LHCN-M2 (cell line): ENCODE measurements at places on chromosomes 3 and 15.

- no peak for DNase-seq
These were observed 1371.6 kb upstream of the EPHA6 start for GRCh38 chr3:95442766-95443165.

- no peak for DNase-seq
These were observed 13.9 kb downstream of the PRR23E start for GRCh38 chr3:127206611-127207516.

DNA sequence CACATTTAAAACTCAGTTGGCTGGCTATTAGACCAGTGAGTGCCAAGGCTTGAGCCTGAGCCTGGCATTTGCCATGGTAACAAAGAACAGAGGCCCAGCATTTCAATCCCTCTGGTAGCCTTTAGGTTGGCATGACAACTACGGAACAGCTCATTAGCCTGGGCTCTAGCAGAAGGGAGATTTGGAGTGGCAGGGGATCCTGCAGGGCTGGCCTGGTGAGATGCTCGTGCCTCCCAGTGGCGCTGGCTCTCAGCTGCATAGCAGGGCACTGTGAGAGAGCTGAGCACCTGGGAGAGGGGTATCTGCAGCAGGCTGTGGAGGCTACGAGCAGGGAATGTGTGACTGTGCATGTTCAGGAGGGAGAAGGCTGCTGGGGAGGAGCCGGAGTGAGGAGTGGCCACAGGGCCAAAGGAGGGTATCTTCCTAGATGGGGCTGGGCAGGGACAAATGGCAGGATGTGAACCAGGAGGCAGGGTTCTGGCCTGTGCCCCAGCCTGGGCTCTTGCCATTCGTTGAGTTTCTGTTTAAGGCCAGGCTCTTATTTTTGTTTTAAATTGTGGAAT lies 5.6 kb upstream of the ABTB1 start:
- no peak for DNase-seq

- no peak for DNase-seq
These were observed 5.6 kb downstream of the SIAH2 start for GRCh38 chr3:150757364-150757763.

DNA sequence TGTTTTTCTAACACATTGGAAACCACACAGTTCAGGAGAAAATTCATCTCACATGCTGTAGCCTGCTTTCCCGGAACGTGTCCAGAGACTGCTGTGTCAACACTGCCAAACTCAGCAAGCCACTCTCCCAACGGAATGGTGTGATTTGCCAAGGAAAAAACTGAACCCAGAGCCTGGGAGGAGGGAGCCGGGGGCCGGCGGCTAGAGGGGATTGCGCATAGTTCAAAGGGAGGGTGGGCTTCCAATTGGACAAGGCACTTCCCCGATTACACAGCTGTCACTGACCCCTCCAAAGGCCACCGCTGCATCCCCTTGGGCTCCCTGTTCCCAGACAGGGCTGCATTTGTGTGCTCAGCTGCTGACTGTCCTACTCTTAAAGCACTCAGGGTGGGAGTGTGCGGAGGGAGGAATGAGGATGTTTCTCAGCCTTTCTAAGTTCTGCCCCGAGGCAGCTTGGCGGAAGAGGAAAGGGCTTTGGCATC lies 256.2 kb downstream of the ZNF621 start:
- peak; percentile 79 for DNase-seq

DNA sequence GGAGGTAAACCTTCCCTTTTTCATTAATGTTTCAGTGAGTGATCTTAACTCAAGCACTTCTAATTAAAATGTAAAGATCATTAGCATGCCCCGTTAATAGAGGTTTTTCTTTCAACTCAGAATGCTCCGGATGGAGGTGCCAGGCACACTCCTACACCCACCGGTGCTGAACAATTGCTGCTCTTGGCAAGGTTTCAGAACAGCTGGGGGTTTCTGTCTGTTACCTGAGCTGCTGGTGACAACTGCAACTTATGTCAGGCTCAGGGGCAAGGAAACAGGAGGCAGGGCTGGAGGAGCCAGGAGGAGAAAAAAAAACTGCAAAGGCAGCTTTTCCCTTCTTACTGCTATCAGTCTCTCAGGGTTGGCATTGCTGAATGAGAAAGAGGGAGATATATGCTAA lies 250.1 kb downstream of the DIPK2A start:
- DNase-seq: peak; percentile 31

GRCh38 chr15:99257107-99257750 lies 5.9 kb downstream of the LRRC28 start:
- no peak for DNase-seq

DNA sequence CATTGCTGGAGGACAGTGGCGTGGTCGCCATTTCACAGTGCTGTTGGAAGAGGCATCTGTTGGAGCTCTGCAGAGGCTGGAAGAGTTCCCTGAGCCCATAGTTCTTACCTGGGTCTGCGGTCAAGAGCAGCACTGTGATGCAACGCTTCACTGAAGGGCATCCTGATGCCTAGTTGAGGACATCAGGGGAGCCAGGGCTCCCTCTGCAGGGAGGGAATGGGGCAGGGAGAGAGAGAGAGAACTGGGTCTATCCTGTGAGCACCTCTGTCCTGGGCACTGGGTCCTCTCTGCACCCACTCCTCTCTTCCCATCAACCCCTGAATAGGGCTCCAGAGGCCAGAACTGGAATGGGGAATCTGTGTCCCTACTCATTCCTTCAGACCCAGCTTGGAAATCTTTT lies 23.9 kb upstream of the MOBP start:
- DNase-seq: no peak

DNA sequence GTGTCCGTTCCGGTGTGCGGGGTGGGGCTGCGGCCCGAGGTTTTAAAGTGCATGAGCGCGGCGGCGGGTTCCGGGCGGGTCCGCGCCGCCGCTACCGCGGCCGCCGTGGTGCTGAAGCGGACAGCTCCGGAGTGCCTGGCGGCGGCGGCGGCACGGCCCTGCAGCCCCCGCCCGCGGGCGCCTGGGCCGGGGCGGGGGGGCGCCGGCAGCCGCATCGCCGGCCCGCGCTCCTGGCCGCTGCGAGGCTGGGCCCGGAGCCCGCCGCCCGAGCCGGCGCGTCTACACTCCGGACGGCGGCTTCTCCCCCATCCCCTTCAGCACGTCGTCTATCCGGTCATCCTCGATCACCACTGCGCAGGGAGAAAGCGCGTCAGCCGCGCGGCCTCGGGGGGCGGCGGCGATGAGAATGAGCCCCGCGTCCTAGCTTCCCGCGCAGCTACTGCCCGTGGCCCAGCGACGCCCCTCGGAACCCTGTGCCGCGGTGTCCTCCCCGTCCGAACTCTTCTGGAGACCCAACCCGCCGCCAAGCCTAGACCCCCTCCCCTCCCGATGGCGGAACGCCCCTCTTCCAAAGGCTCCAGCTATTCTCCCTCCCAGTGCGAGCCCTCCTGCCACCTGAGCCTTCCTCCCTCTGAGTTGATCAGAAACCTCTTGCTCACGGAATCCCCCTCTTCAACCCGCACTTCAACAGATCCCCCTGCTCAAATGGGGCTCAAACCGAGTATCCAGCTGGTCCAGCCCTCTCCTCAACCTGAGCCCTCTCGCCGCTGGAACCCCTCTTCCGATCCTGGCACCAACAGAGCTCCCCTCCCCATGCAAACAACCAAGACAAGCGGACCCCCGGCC lies 1.3 kb downstream of the CAMK2N2 start:
- DNase-seq: no peak

GRCh38 chr3:135629701-135630408 lies 335.7 kb upstream of the PPP2R3A start:
- no peak for DNase-seq

DNA sequence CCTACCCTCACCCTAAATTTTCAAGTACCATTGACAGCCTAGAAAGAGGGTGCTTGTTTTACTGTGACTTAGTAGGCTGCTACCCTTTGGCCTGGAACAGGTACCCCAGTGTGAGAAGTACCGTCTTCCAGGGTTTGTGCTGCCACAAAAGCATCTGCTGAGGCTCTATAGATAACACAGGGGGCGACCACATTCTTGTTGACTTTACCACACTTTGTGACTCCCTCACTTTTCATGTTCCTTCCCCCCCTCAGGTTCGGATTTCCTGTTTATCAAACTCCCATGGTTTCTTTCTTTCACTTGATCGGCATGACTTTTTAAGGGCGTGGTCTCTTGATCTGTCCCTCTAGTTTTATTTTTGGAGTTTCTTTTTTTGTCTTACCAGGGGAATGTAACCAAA lies 23.5 kb downstream of the EXOG start:
- DNase-seq: no peak

- DNase-seq: no peak
These were observed 31.6 kb upstream of the PCSK6 start for GRCh38 chr15:101521069-101521468.

- DNase-seq: no peak
These were observed 210.5 kb downstream of the CLSTN2 start for GRCh38 chr3:140145528-140145927.

GRCh38 chr15:41423979-41424659 lies 7.2 kb downstream of the RTF1 start:
- DNase-seq: no peak

DNA sequence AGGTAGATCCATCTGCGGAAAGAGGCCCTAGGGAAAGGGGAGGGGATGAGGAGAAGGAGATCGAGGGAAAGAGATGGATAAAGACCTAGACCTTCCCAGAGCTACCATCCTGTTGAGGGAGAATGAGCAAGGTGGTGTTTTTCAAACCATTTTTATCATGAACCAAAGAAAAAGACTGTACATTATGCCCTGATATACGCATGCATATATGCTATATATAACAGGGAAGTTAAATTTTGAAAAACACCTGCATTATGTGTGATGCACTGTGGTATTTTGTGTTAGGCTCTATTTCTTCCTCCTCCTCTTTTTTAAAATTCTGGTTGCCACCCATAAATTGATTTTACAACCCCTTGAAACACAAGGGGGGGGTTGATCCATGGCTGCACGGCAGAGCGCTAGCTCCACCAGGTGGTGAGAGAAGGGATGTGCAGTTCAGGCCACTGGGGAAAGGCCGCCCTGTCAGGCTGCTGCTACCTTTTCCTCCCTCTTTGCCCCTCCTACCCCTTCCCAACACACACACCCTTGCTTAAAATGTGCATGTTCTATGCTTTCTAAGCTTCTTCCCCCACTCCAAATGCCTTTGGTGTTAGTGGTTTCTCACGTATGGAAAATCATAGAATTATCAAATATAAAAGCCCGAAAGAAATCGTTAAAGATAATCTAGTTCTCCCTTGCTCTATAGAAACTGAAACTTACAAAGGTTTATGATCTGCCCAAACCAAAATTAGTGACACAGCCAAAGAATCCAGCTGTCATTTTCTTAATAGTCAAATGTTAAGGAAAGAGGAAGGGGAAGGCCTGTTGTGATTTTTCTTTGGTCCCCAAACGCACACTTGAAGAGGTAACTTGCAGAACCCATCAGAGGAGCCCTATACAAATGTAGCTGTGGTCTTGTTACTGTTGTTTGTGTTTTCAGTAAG lies 262.0 kb upstream of the UMPS start:
- peak; percentile 10 for DNase-seq

DNA sequence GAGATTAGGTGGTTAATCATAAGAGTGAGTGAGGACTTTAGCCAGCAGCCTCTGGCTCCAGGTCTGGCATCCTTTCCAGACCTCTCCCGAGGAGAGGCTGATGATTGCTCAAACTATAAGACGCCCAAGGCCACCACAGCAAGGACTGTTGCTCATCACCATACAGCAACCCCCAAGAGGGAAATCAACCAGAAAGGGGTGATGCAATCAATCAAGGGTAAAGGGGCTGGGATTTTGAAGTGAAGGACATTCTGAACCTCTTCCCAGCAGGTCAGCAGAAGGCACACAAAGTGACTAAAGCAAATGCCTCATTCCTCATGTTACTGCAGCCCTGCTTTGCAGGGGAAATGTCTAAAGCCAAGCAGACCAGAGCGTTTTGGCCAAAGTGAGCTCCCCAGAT lies 247.3 kb upstream of the IGF1R start:
- no peak for DNase-seq

GRCh38 chr3:78506581-78507195 lies 1261.1 kb downstream of the ROBO1 start:
- peak; percentile 86 for DNase-seq

GRCh38 chr3:36677331-36678007 lies 86.9 kb downstream of the DCLK3 start:
- peak; percentile 93 for DNase-seq

GRCh38 chr3:187465503-187465902 lies 97.3 kb downstream of the RTP4 start:
- DNase-seq: no peak

- no peak for DNase-seq
These were observed 10.6 kb downstream of the RBP1 start for GRCh38 chr3:139528924-139529323.

DNA sequence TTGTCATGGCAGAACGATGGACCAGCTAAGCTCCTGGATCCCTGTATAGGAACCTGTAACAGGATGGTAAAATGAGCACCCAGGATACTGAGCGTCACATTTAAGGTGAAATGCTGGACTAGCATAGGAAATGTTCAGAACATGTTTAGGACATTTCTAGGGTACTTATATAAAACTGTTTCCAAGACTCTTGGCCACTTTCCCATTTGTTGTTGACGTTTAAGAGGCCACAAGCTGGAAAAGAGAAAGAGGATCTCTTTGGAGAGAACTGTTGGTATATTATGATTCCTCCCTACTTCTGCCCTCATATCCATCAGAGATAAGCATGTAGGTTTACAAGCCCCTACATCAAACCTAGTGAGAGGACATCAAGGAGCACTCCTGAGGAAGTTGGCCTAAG lies 57.5 kb downstream of the SCN11A start:
- no peak for DNase-seq

DNA sequence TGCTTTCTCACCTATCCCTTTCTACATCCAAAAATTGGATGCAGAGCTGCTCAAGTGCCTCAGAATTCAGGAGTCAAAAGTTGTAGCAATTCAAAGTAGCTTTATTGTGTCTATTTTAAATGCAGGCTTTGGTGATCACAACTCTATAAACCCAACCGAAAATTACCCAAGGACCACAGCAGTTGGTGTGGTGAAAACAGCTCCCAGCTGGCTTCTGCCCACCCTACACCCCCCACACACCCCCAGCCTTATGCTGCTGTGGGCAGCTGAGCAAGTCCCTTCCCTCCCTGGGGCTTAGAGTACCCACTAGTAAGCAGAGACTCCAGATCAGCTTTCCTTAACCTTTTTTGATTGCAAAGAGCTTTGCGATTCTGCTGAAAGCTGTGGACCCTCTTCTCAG lies 5.8 kb upstream of the HES1 start:
- no peak for DNase-seq

DNA sequence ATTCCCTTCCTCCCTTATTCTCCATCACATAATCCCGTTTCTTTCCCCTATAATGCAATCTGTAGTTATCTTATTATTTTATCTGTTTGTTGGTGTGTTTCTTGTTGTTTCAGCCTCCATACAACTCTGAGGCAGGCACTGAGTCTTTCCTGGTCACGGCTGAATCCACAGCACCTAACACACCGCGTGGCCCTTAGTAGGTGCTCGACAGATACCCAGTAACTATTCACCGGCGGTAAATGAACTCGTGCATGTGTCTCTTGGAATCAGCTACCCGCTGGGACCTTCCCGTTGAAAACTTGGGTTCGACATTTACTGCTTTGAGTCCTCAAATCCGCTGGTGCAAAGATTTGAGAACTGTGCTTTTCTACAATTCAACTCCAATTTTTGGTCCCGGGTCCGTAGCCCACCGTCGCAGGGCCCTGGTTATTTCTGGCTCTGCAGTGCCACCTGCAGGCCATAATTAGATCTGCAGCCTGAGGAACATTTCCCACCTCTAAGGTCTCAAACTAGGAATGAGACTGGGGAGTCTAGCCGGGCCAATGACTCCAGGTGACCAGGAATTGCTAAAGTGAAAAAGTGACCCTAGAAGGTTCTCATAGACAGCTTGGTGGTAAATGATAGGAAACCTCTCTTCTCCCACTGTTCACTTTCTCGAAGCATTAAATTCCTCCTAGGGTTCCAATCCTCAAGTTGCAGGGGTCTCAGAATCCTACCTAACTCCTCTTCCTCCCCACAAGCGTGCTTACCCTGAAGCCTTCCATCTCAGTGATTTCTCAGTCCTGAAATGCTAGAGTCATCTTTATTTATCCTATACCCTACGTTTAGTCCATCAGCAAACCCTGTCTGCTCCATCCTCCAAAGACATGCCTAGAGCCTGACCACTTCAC lies 40.0 kb upstream of the TRH start:
- peak; percentile 10 for DNase-seq
